ENCODE measurements at places on chromosomes 5 and 9.

GRCh38 chr5:57841676-57842363 lies 359.2 kb upstream of the ACTBL2 start:
- DNase-seq: no peak

- no peak for DNase-seq
These were observed 34.7 kb downstream of the C9orf50 start for GRCh38 chr9:129586245-129586644.

DNA sequence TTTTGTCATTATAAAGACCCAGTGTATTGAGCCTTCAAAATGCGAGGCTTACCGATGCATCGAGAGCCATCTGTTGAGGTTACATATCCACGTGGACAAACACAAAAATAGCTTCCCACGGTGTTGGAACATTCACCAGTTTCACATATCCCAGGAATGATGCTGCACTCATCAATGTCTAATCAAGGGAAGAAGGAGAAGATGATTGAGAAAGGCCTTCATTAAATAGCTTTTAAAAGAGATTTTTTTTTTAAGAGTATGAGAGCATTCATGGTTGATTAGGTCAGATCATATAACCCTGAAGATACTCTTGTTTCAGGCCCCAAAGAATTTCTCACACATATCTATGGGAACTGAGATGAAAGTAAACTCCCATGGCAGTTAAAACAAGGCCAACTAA lies 129.4 kb downstream of the FBN2 start:
- DNase-seq: no peak

DNA sequence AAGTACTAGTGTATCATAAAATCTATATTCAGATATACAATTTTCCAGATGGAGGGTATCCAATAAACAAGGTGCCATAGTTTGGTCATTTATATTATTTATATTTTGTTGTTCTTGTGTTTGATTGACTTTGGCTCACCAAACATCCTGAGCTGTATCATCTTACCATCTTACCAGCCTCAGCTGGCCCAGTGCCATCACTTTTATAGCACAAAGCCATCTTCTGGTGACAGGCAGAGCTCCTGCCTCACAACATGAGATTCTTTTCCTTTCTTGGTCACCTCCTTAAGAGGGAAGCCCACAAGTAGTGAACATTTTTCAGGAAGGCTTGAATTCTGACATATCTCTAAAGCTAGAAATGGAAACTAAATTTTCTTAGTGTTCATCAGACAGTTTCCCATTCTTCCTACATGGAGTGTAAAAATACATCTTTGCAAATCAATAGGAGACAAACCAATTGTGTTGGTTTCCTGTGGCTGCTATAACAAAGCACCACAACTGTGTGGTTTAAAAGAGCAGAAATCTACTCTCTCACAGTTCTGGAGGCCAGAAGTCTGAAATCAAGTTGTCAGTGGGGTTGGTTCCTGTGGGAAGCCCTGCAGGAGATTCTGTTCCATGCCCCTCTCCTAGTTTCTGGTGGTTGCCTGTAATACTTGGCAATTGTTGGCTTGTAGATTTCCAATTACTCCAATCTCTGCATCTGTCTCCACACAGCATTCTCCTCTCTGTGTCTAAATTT lies 341.8 kb downstream of the MAN2A1 start:
- peak; percentile 4 for DNase-seq

DNA sequence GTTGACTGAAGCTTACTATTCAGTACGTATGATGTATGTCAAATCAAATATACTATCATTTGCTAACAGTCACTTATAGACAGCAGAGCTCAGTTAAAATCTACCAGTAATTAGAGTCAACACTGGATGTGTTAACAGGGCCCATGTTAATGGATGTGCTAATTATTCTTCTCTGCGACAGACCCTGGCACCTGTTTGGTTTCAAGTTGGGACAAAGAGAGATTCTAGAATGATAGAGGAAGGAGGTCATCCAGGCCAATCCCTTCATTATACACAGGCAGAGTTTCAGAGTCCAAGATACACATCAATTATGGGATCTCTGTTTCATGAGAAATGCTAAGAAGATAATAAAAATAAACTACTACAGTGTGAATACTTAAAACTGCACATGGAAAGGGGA lies 615.0 kb downstream of the ZNF608 start:
- DNase-seq: no peak

DNA sequence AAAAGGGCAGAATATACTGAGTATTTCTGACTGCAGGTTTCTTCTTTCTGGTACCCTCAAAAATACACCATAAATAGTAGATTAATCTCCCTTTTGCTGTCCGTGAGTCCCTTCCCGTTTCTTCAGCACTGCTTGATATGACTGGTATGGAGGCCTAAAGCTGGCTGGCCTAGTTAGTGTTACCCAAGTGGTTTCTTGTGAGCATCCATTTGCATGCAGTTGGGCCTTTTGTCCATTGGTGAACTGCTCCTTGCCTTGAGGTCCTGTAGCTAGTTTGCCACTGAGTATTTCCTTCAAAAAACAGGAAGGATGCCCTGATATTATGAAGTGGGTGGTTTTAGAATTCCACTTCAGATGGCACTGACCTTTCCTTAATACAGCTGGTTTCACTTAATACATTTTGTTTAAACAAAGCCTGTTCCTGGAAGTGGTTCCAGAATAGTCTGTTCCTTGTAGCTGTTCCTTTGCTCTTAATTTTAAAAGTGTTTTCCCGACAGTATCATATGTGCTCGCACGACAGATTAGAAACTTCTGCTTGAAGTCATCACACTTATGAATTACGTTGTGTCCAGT lies 40.0 kb upstream of the ABL1 start:
- DNase-seq: no peak

- no peak for DNase-seq
These were observed 22.4 kb upstream of the TRIM52 start for GRCh38 chr5:181283347-181283746.

- DNase-seq: no peak
These were observed 41.6 kb upstream of the FST start for GRCh38 chr5:53438486-53439472.

- no peak for DNase-seq
These were observed 920 bp downstream of the PMPCA start for GRCh38 chr9:136411378-136411777.

DNA sequence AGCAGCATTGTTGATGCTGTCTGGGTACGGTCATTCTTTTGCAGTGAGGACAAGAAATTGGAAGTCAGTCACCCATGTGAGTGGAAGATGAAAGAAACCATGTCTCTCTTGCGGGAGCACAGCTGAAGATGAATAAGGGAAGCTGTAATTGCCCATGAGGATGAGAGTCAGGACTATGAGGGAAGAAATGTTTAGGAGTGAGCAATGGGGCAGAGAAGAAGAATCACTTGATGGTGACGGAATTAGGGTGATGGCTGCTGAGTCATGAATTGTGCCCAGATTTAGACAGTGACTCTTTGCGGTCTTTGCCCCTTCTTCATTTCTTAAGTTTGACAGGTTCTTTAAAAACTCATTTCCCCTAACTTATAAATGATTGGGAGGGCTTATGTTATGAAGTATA lies 183.3 kb downstream of the MAST4 start:
- no peak for DNase-seq

- peak; percentile 54 for DNase-seq
These were observed 44.5 kb downstream of the FBXO10 start for GRCh38 chr9:37531699-37532098.

DNA sequence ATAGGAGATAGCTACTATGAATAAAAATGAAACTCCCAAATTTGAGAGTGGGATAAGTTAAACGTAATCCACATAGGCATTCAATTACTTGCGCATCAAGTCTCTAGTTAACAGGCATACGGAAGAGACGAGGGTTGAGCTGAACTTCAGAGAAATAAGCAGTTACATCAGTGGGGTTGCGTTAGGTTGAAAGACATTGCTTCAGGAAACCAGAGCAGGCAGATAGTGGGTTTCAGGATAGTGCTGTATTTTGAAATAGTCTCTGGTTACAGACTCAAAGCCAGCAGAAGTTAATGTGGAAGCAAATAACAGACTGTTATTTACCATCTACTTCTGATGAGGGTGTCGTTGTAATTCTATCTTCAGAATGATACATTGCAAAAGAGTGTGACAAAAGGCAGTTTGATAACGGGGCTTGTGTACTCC lies 533.4 kb downstream of the PDE4D start:
- no peak for DNase-seq

DNA sequence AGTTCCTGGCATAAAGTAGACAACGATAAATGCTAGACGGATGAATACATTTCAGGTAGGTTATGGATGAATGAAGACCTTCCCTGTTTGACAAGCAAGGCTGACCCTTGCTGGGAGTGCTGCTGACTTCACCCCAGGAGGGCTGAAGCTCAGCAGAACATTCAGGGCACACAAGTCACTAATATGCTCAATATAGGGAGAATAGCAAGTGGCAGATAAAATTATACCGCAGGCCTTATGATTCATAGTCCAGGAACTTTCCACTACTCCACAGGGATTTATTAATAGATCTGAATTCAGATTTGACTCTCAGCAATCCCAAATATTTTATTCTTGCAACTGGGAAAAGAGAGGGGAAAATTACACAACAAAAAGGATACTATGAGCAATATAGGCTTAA lies 38.2 kb upstream of the GRAMD2B start:
- DNase-seq: no peak

GRCh38 chr9:123454361-123454760 lies 98.4 kb downstream of the CRB2 start:
- no peak for DNase-seq

- no peak for DNase-seq
These were observed 23.9 kb downstream of the PAX5 start for GRCh38 chr9:37010180-37010579.

GRCh38 chr5:127007522-127007921 lies 22.8 kb downstream of the MARCHF3 start:
- no peak for DNase-seq
